ENCODE measurements at places on chromosomes 7 and 10. TPM values are rescaled to one million over a fixed set of nuclear protein-coding genes. Genes with fewer than 3 reads are reported as not detected.

Gene CLEC5A
- total RNA-seq = not detected

Gene TCERG1L
- total RNA-seq = not detected

Gene COL13A1
- 17.2 TPM for total RNA-seq

Gene AGBL3
- 0.89 TPM for total RNA-seq

Gene CDK14
- total RNA-seq = 48.7 TPM

Gene ZNF746
- total RNA-seq = 15.4 TPM

Gene ACBD5
- total RNA-seq = 23.5 TPM

Gene OPN1SW
- not detected for total RNA-seq

Gene SOSTDC1
- 0.05 TPM for total RNA-seq

Gene DOCK1
- 69.8 TPM for total RNA-seq

Gene FAM171A1
- total RNA-seq = 27.5 TPM

Gene UTF1
- total RNA-seq = not detected

Gene PGAM2
- total RNA-seq = not detected

Gene CCDC3
- total RNA-seq = 0.05 TPM

Gene GALNT17
- not detected for total RNA-seq

Gene STAG3
- 0.88 TPM for total RNA-seq

Gene NAT16
- total RNA-seq = not detected

Gene LEP
- not detected for total RNA-seq

Gene ABCC2
- total RNA-seq = 0.89 TPM

Gene DEPP1
- total RNA-seq = 20.9 TPM

Gene CCL26
- total RNA-seq = 3.0 TPM

Gene KLF14
- total RNA-seq = under 0.01 TPM

Gene SEMA3E
- 0.18 TPM for total RNA-seq

Gene PLEKHS1
- total RNA-seq = not detected

Gene GRID2IP
- not detected for total RNA-seq

Gene PNLIPRP2
- total RNA-seq = not detected

All from smooth muscle cell of the umbilical artery (primary cell).